ENCODE measurements at places on chromosomes 16 and 17.

DNA sequence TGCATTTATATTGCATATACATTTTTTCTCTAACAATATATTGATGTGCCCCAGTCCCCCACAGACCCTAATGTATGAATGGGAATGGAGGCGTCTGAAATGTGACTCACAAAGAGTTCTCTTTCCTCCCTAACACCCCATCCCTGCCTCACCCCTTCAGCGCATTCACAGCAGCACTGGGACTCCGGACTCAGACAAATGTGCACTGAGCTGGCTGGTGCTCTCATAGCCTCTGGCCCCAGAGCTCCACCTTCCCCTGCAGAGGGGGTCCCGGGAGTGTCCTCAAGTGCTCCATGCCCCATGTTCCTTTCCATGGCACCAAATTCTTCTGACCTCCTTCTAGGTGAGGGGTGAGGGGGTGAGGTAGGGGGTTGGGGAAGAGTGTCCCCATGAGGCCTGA is 20.6 kb downstream of the NPTX1 start:
- no peak for DNase-seq

GRCh38 chr16:57825298-57826044 is 23.2 kb upstream of the KIFC3 start:
- DNase-seq = no peak

GRCh38 chr17:70434536-70435490 is 265.5 kb downstream of the KCNJ2 start:
- no peak for DNase-seq

GRCh38 chr17:19986941-19987861 is 9.6 kb upstream of the AKAP10 start:
- DNase-seq = no peak

DNA sequence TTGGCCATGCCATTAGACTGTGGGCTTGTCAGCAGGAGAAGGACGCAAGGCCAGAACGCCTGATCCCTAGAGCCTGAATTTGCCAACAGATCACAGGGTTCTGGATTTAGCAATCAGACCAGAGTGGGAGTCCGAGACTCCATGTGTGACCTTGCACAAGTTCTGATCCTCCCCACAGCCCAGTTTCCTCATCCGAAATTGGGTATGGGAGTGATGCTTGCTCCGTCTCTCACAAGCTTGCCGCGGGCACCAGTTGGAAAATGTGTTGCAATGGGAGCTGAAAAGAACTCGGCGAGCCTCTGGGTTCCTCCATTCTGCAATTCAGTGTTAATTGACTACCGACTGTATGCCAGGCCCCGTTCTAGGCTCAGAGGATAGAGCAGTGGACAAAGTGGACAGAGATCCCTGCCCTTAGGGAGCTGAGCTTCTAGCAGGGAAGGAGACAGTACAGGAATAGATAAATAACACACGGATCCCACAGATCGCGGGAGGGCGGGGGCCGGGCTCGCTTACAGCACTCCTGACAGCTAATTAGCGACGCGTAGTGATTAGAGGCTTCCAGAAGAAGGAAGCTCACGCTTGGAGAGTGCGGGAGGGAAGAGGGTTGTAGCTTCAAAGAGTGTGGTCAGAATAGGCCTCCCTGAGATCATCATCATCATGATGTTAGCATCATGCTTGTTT is 150.4 kb upstream of the CIBAR2 start:
- DNase-seq = no peak

DNA sequence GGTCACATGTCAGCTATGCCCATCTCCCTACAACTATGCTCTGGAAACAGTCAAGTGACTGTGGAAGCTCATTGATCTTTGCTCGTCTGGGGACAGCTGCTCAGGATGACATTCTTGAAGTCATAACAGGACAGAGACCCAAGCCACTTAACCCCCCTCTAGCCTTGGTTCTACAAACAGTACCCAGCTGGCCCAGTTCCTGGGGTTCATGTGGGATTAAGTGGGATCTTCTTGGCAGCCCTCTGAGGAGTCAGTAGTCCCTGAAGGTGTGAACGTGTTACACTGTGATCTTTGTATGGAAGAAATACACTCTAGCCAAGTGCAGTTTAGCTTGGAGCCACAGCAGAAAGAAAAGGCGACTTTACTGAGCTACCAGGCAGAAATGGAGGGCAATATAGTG is 25.8 kb downstream of the UBN1 start:
- DNase-seq = no peak

Data from GM18507 (cell line).